ENCODE measurements at places on chromosomes 11 and 22. TPM values are rescaled to one million over a fixed set of nuclear protein-coding genes. Genes with fewer than 3 reads are reported as not detected.

DNA sequence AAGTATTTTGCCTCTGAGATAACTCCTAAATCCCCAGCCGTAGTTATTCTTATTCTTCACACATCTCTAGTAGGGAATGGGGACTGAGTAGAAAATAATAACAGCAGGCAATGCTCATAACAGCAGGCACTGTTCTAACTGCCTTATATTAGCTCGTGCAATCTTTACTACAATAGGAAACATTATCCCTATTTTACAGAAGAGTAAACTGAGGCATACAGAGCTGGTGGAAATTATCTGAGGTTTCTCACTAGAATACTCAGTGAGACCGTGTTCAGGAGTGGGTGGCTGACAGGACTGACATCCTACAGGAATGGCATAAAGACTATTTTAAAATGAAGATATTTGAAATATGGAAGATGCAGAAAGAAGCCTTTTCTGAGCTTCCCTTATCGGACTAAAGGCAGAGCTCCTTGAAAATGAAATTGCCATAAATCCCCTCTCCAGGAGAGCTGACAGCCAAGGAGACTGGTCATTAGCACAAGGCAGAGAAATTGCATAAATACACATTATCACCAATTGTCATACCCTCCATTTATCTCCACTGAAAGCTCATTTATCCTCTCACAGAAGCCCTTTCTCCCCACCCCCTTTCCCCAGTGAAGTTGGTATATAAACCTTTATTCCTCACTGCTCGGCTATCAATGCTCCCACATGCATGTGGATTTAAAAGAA, 93.9 kb downstream of the RASSF10 start:
- DNase-seq = no peak

DNA sequence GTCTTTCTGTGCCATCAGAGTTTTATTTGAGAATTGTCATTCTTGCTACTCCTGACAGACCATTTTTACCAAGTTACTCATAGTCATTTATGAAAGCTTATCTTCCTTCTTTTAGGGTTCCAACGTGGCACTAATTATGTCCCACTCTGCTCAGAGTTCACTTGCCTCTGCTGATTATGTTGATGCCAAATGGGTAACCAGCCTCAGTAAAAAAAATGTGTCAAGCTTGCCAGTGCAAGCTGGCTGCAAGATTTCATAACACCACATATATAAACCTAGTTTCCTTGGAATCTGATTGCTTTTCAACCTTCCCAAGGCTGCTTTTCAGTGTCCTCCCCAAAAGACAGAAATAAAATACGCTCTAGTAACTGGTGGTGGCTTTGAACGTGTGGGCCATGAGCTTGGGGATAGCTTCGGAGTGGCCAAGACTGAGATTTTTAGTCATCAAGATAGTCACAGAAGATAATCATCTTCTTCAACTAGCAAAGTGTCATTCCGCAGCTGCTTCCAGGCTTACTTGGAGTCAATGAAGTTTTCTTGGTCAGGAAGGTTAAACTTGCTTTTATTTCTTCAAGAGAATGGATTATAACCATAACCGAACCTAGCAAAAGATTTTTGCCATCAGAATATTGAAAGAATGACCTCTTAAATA, 29.5 kb upstream of the APOA1 start:
- no peak for DNase-seq

DNA sequence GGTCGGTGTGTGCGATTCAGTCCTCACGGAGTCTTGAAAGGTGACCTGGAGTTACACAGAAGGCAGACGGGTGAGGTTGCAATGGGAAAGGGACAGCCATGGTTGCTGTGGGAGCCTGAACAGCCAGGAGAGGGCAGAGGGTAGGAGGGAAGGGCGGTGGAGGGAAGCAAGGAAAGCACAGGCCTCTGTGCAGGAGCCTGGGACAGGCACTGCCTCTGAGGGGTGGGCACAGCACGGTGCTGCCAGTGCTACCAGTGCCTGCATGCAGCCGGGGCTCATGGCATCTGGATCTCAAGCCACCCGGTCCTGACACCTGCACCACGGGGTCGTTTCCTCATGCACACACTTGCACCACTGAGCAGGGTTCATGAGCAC, 401.0 kb downstream of the TBC1D22A start:
- no peak for DNase-seq

- no peak for DNase-seq
Observed at GRCh38 chr22:29693671-29694070, 26.1 kb upstream of the CABP7 start.

DNA sequence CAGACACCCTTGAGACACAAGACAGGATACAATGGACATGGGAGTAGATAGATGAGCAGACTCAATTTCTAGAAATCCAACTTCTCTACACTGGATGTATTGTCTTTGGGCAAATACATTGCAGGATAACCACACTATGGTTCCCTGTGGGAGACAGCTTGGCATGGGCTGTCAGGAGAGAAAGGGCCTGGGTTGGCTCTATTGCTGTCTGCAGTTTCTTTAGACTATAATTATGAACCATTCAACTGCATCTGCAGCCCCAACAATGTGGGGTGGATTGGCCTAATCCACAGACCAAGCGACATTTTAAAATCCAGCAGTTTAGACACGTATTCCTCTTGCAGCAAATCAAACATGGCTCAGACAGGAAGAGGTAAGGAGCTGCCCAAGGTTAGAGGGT, 60.3 kb downstream of the ETS1 start:
- no peak for DNase-seq

DNA sequence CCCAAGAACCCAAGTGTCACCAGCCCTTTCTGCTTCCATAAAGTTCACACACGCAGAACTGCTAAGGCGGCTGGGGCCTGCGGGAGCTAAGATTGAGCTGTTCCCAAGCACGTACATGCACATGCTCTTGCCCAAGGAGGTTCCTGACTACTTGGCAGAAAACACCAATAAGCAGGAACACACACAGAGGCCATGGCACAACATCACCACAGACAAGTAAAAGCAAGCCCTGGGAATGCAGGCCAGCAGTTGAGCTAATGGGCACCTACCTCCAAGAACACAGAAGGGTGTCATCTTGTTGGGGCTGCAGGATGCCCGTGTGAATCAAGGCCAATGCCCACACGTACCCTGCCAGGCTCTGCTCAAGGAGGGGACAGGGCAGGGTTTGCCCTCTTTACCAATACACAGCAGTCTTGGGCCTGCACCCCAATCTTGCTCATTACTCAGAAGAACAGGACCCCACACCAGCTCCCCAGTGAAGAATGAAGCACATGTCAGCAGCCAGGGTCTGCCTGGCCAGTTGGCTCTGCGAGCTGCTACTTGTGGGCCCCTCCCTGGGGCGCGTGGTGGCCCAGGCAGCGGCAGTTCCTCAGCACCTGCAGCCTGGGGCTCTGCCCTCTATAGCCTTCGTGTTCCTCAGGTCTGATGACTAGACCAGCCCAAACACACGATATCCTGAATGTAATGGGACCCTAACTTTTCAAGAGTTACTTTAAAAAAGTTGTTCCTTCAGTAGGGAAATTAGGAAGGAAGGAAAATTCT, 32.3 kb upstream of the CYP2D6 start:
- DNase-seq = no peak

The UCP3 gene
- polyA plus RNA-seq = 5.3 TPM

DNA sequence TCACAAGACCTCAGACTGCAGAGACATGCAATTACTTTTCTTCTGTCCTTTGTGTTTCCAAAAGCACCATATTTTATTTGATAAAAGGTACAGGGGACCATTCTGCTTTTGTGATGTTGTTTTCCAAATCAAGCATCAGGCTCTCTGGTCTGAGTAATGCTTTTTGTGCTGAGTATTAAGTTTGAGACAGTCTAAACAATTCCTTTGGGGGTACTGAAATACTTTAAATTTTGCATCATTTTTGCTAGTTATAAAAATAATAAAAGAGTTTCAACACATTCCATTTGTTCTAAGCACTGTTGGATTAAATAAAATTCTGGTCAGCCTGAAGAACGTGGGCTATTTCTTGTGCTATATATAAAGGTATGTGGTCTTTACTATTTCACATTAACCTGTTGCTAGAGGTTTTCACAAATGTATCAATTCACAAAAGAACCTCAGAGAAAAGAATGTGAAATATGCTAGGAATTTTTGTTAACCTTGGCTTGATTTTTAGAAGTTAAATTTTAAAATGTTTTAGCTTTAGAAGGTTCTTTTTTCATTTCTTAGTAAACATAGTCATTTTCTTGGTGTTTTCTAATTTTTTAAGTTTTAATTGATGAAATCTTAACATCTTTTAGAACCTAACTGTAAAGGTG, 61.6 kb downstream of the C22orf31 start:
- no peak for DNase-seq

The C11orf21 gene
- polyA plus RNA-seq = 0.52 TPM

The KIAA1671 gene
- 22.2 TPM for polyA plus RNA-seq

DNA sequence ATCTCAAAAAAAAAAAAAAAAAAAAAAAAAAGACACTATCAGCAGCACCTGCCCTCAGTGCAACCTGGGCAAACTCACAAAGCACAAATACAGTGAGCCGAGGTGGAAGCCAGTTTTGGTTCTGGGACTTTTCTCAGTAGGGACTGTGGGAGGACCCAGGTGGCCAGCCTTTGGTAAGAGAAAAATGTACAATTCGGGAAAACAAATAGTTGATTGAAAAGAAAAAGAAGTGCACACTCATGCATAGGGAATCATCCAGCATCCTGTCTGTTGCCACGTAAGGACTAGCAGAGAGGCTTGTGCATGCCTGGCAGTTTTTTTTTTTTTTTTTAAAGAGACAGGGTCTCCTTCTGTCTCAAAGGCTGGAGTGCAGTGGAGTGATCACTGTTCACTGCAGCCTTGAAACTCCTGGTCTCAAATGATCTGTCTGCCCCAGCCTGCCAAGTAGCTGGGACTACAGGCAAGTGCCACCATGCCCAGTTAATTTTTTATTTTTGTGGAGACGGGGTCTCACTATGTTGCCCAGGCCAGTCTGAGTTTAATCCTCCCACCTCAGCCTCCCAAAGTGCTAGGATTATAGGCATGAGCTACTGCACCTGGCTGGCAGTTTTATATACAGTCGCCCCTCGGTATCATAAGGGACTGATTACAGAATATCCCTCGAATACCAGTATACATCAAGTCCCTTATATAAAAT, 36.7 kb downstream of the TPST2 start:
- DNase-seq = no peak

GRCh38 chr11:121482231-121483129, 29.7 kb upstream of the SORL1-AS1 start:
- DNase-seq = no peak

The CD82 gene
- polyA plus RNA-seq = 21.3 TPM

The SLC35F2 gene
- polyA plus RNA-seq = 15.6 TPM

- no peak for DNase-seq
Observed at GRCh38 chr11:128852327-128853023, 14.6 kb downstream of the KCNJ1 start.

DNA sequence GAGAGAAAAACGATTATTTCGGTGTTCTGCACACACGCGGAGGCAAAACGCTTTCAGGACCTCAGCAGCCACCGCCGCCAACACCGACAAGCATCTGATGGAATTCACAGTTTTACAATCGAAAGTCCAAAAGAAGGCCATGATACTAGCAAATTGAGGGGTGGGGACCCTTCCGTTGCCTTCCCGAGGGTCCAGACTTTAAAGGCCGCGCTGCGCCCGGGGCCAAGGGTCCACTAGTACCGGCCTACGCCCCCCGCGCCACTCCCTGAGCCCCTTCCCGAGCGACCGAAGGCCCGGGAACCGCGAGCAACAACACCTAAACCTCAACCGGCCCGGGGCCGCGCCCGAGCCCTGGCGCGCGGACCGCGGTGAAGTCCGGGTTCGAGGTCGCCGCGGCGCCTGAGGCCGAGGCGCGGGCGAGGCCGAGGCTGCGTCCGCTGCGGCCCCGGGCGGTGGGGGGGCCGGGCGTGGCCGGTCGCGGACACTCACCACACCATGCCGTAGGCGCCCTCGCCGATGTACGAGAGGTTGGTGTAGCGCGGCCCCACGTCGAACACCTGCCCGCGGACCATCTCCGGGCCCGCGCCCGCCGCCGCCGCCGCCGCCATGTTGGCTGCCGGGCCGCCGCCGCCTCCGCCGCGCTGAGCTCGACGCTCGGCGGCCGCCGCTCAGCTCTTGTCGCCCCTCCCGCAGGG, 465 bp downstream of the MAPK1 start:
- peak; percentile 11 for DNase-seq

GRCh38 chr11:126658306-126659056, 303.0 kb downstream of the ST3GAL4 start:
- no peak for DNase-seq
